ENCODE measurements at places on chromosomes 5 and 9.

DNA sequence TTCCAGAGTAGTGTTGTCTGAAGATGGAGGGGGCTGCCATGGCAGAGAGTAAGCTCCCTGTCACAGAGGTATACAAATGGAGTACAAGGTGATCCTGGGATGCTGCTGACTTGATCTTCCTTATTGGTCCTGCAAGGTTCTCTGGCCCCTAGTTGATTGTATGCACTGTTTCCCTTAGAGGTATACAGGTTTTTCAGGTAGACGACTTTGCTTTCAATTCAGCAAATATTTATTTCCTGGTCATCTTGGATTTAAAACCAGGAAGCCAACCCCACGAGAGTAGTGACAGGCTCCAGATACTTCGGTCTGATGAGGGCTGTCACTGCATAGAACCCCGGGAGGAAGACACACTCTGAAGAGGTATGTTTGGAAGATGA lies 16.5 kb upstream of the TRIM14 start:
- H3K4me1 ChIP-seq, result peaks cover 2% of the 10 kb centered on the region
- DNase-seq, result no peak
- no peak overlapping the region for H3K4me3 ChIP-seq
- H3K27me3 ChIP-seq, result no peaks in the 10 kb centered on the region

GRCh38 chr9:16138561-16139491 lies 586.0 kb downstream of the CCDC171 start:
- peak overlapping the region; percentile 97 for H3K27ac ChIP-seq
- H3K4me3 ChIP-seq, result no peak overlapping the region
- H3K36me3 ChIP-seq, result no peaks in the 10 kb centered on the region
- H3K4me1 ChIP-seq, result peaks cover 45% of the 10 kb centered on the region
- no peak for DNase-seq
- no peaks in the 10 kb centered on the region for H3K27me3 ChIP-seq

- H3K4me3 ChIP-seq, result peak overlapping the region; percentile 84
- H3K36me3 ChIP-seq, result no peaks in the 10 kb centered on the region
- H3K4me1 ChIP-seq, result peaks cover 18% of the 10 kb centered on the region
- DNase-seq, result no peak
- H3K27me3 ChIP-seq, result no peaks in the 10 kb centered on the region
- peak overlapping the region; percentile 88 for H3K27ac ChIP-seq
Measured at GRCh38 chr9:83920469-83920926, 734 bp downstream of the KIF27 start.

- no peak for DNase-seq
- H3K27ac ChIP-seq, result no peak overlapping the region
- no peak overlapping the region for H3K4me3 ChIP-seq
- peaks cover 12% of the 10 kb centered on the region for H3K4me1 ChIP-seq
- H3K36me3 ChIP-seq, result no peaks in the 10 kb centered on the region
Measured at GRCh38 chr9:95751520-95751790, 124.0 kb upstream of the ERCC6L2 start.

- no peak for DNase-seq
- no peak overlapping the region for H3K27ac ChIP-seq
- H3K4me3 ChIP-seq, result no peak overlapping the region
Measured at GRCh38 chr9:129338724-129339430, 160.8 kb upstream of the IER5L start.

GRCh38 chr5:67880876-67881275 lies 334.7 kb upstream of the PIK3R1 start:
- no peaks in the 10 kb centered on the region for H3K36me3 ChIP-seq
- no peak overlapping the region for H3K4me3 ChIP-seq
- no peak overlapping the region for H3K27ac ChIP-seq
- H3K4me1 ChIP-seq, result no peaks in the 10 kb centered on the region

DNA sequence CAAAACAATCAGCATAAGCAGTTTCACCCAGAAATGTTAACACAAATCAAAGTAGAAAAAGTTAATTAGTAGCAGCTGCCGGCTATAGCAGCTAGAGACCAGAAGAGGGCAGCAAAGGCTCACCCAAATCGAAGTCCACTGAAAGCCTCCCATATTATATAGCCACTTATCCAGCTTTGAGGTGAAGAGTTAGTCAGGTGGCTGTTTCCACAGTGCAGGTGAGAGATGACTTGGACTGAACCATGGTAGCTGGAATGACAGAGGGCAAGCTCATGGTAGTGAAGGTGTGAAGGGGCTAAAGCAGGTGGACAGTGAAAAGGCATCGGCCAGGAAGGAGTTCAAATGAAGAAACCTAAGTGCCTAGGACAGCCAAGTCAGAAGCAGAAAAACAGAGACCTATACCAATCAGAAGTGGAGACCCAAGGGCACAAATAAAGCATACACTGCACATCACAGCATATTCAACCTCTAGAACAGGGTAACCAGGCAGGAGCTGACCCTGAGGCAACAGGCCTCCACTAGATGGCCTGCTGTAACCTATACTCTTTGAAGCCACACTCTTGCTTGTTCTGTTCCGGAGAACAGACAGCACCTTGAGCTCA lies 7.2 kb upstream of the RNF38 start:
- peaks cover 2% of the 10 kb centered on the region for H3K36me3 ChIP-seq
- H3K27ac ChIP-seq, result peak overlapping the region; percentile 41
- H3K4me1 ChIP-seq, result peaks cover 5% of the 10 kb centered on the region
- DNase-seq, result peak; percentile 46
- H3K4me3 ChIP-seq, result no peak overlapping the region
- no peaks in the 10 kb centered on the region for H3K27me3 ChIP-seq

DNA sequence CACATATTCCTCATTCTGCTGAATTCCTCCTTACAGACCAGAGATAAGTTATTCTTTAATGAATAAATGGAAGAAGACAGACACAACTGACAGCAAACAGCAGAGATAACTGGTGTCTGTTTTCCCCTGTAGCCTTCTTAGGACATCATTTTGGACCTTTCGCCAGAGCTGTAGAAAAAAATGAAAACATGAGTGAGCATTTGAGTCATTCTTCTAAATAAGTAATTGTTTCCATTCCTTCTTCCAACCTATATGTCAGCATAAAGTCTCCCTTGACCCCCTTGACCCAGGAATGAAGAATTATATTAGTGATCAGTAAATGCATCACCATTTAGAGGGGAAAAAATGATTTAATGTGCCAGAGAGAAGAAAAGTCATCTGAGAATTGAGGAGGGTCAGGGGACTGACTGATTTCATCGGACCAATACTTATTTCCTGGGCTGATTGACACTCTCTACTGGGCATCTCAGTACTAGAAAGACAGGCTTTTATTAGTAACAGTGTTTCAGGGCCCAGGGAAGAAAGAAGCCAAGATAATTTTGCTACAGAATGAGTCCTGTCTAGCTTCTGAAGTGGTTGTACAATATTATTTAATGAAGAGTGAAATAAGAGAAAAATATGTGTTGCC lies 597.0 kb downstream of the PSAT1 start:
- H3K27me3 ChIP-seq, result no peaks in the 10 kb centered on the region
- H3K27ac ChIP-seq, result no peak overlapping the region
- no peaks in the 10 kb centered on the region for H3K4me1 ChIP-seq
- no peaks in the 10 kb centered on the region for H3K36me3 ChIP-seq
- no peak overlapping the region for H3K4me3 ChIP-seq

DNA sequence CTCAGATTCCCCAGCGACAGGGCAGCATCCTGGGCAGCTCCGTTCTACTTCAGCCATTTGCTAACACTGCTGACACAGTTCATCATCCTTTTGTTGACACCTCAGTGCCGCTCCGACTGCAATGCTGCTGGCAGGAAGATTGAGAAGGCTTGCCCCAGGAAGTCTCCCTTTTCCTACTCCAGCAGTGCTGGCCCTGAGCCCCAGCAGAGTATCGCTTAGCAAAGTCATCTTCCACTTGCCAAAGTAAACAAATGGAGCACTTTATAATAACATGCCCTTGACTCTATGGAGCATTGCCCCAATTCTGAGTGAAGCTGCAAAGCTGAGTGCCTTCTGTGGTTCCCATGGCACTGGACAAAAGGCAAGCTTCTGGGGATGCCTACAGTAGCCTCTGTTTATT lies 32.2 kb downstream of the PRLR start:
- no peaks in the 10 kb centered on the region for H3K36me3 ChIP-seq
- no peak overlapping the region for H3K4me3 ChIP-seq
- no peak for DNase-seq
- peaks cover 8% of the 10 kb centered on the region for H3K4me1 ChIP-seq
- H3K27me3 ChIP-seq, result peaks cover 15% of the 10 kb centered on the region
- no peak overlapping the region for H3K27ac ChIP-seq

DNA sequence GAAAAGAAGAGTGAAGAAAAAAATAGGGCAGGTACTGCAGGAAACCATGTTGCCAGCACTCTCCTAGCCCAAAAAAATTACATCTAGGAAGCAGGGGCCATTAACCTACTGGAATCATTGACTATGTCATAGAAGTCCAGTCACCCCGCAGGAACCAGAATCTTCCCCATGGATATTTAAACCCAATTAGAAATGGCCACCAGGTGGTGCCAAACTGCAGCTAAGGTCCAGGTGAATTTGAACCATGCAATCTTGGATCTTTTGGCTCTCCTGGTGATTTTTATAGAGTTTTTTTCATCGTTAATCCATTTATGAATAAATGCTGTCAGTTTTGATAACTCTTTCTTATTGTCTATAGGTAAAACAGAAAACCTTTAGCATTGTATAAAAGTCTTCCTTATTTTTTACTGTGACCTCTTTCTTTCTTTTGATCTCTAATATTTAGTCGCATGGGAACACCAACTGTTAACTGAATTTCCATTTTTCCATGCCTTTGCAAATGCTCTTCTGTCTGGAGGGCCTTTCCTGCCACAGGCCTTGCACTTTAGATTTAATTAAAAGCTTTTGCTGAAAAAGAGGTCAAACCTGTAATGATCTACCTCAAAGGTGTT lies 147.5 kb upstream of the FGF10 start:
- DNase-seq, result peak; percentile 3
- no peak overlapping the region for H3K4me3 ChIP-seq
- no peaks in the 10 kb centered on the region for H3K36me3 ChIP-seq

DNA sequence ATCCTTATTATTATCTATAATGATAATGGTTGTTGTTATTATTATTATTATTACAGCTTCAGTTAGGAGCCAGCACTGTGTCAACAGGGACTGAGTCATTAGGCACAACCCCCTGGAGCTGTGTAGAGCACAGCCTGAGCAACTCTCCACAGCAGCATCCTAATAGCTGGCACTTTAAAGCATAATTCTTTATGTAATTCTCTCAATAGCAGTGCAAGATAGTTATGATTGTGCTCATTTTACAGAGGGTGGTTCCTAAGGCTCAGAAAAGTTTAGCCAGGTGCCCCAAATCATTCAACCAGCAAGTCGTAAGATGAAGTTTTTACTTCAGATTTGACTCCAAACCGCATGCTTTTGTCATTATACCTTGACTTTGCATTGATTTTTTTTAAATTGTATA lies 390.3 kb downstream of the ANXA1 start:
- no peak for DNase-seq
- H3K27ac ChIP-seq, result no peak overlapping the region
- H3K36me3 ChIP-seq, result no peaks in the 10 kb centered on the region
- no peak overlapping the region for H3K4me3 ChIP-seq
- no peaks in the 10 kb centered on the region for H3K4me1 ChIP-seq

DNA sequence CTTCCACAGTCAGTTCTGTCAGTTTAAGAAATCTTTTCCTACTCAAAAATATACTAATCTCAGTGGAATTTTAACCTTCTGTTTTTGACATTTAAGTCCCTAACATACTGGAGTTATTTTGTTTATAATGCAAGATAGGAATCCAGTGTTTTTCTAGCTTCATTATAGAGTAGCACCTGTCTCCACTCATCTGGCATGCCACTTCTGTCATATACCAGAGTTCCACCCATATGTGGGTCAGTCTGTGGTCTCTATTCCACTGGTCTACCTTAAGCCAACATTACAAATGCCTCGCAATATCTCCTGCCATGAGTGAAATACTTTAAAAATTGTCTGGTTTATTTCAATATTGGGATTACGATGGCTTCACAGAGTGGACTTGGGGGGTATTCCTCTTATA lies 42.9 kb downstream of the RNF145 start:
- peaks cover 37% of the 10 kb centered on the region for H3K4me1 ChIP-seq
- no peaks in the 10 kb centered on the region for H3K27me3 ChIP-seq
- peaks cover 38% of the 10 kb centered on the region for H3K36me3 ChIP-seq
- peak overlapping the region; percentile 30 for H3K27ac ChIP-seq
- no peak for DNase-seq

DNA sequence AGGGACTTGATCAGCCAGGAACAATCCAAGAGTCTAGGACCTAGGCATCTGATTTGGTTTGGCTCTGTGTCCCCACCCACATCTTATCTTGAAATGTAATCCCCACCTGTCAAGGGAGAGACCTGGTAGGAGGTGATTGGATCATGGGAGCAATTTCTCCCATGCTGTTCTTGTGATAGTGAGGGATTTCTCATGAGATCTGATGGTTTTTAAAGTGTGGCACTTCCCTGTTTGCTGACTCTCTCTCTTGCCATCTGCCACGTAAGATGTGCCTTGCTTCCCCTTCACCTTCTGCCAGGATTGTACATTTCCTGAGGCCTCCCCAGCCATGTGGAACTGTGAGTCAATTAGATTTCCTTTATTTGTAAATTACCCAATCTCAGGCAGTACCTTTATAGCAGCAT lies 201.7 kb upstream of the ACTBL2 start:
- no peak overlapping the region for H3K4me3 ChIP-seq
- no peak overlapping the region for H3K27ac ChIP-seq
- no peaks in the 10 kb centered on the region for H3K27me3 ChIP-seq
- no peaks in the 10 kb centered on the region for H3K36me3 ChIP-seq

DNA sequence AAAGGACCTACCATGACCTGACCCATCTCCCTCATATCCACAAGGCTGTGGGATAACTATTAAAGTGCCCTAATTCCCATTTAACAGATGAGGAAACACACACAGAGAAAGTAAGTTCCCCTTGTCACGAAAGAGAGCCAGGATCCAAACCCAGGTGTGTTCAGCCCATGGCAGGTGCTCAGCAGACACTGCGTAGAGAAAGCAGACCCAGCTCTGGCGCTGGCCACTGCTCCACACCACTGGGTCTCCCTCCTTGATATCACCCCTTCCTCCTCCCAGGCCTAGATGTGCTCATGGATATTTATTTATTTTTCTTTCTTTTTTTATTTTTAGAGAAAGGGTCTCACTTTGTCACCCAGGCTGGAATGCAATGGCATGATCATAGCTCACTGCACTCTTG lies 24.0 kb upstream of the CORO2A start:
- no peak for DNase-seq
- H3K4me1 ChIP-seq, result no peaks in the 10 kb centered on the region
- H3K36me3 ChIP-seq, result no peaks in the 10 kb centered on the region

GRCh38 chr9:137788561-137789294 lies 88.9 kb upstream of the CACNA1B start:
- H3K4me3 ChIP-seq, result no peak overlapping the region
- peaks cover 3% of the 10 kb centered on the region for H3K4me1 ChIP-seq
- H3K27me3 ChIP-seq, result no peaks in the 10 kb centered on the region
- H3K36me3 ChIP-seq, result peaks cover 32% of the 10 kb centered on the region
- no peak overlapping the region for H3K27ac ChIP-seq
- DNase-seq, result no peak

- no peaks in the 10 kb centered on the region for H3K36me3 ChIP-seq
- no peak for DNase-seq
- H3K27me3 ChIP-seq, result peaks cover 1% of the 10 kb centered on the region
- H3K4me3 ChIP-seq, result no peak overlapping the region
Measured at GRCh38 chr5:169195601-169196000, 105.3 kb downstream of the SLIT3 start.

- H3K27ac ChIP-seq, result no peak overlapping the region
- H3K4me3 ChIP-seq, result no peak overlapping the region
- DNase-seq, result peak; percentile 10
- peaks cover 2% of the 10 kb centered on the region for H3K27me3 ChIP-seq
Measured at GRCh38 chr5:39716532-39717028, 291.8 kb upstream of the DAB2 start.

- no peaks in the 10 kb centered on the region for H3K36me3 ChIP-seq
- no peak overlapping the region for H3K4me3 ChIP-seq
- H3K4me1 ChIP-seq, result no peaks in the 10 kb centered on the region
- H3K27me3 ChIP-seq, result peaks cover 5% of the 10 kb centered on the region
Measured at GRCh38 chr9:111094433-111094924, 56.2 kb upstream of the LPAR1 start.
